Mesothelial cell of epicardium (in vitro differentiated cells): ENCODE measurements at places on chromosomes 2 and 18. TPM values are rescaled to one million over a fixed set of nuclear protein-coding genes. Genes with fewer than 3 reads are reported as not detected.

Gene ANKRD30B
- total RNA-seq = not detected in 3 replicates

Gene GALM
- total RNA-seq = 17.0 to 18.2 TPM (median 17.6 TPM) in 3 replicates

Gene ARHGAP28
- 153 to 161 TPM (median 159 TPM) in 3 replicates for total RNA-seq

DNA sequence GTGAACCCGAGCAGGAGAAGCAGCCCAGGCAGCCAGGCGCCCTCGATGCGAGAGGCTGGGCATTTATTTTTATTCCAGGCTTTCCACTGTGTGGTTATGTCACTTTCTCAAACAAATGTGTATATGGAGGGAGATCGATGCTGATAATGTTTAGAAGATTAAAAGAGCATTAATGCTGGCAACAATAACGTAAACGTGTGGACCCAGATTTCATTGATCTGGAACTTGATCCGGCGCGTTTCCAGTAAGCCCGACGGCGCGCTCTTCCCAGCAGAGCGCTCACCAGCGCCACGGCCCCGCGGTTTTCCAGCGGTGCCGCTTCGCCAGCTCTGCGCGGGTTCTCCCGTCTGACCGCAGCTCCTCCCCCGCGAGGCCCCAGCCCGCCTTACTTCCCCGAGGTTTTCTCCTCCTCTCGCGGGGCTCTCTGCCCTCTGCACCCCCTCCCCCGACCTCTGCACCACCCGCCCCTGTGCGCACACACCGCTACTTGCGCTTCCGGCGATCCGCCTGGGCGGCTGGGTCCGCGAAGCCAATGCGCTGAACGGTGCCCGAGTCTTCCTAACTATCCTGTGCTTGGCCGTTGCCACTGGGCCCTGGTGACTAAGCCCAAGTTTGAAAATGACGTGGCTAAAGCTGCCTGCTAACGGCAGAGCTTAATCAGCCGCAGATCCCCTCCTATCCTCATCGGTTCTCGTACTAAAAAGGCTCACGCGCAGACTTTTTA, 6.1 kb downstream of the ONECUT2 start:
- DNase-seq = no peak

DNA sequence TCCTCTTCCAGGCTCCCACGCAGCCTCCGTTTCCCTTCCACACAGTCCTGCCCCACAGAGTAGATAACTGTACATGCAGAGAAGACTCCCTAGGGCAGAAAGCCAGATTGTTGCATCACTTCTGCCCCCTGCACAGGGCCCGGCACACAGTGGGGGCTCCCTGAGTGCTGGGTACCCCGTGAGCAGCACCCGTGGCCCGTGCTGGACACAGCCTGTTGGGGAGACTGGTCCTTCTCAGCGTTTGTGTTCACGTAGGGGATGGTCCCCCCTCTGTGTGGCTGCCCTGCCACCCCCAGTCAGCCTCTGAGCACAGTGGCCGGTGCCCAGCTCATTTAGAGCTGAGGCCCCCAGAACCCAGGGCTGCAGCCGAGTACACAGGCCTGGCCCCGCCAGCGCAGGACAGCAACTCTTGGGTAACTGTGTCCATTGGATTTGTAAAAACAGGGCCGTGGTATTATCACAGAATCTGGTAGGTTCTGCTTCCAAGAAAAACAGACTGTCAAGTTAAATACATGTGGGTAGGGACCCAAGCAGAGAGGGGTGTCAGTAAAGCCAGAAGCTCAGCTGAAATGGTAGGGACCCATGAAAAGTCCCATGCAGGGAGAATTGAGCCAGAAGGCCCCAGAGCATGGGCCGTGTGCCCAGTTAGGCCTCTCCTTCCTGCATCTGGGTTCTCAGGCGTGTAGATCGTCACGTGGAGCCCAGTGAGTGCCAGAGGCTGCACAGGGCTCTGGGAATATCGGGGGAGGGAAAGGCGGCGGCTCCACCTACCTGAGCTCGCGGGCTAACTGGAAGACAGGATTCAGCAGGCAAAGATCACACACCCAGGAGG, 257.3 kb downstream of the ATAD2B start:
- no peak for DNase-seq

DNA sequence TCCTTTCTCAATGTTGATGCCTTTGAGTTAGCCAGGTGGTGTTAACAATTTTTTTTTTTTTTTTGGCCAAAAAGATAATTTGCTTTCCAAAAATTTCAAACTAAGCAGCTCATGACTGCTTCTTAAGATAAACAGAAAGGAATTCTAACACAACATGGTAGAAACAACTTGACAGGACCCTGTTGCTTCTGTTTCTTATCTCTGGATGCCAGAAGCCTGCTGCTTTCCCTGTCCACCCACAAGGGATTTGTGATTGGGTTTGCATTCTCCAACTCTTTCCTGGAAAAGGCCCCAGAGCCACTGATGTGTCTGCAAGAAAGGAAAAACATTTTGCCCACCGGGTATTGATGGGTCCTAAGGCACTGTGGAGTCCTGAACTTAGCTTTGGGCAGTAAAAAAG, 217.2 kb upstream of the PKDCC start:
- no peak for DNase-seq

DNA sequence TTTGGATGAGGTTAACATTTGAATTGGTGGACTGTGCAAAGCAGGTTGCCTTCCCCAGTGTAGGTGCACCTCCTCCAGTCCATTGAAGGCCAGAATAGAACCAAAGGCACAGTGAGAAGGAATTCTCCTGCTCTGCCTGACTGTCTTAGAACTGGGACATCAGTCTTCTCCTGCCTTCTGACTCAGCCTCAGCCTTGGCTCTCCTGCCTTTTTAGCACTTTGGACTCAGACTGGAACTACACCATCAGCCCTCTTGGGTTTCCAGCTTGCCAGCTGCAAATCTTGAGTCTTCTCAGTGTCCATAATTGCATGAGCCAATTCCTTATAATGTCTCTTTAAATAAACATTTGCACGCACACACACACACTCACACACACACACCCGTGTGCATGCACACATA, 8.0 kb upstream of the TMEM177 start:
- DNase-seq = no peak

DNA sequence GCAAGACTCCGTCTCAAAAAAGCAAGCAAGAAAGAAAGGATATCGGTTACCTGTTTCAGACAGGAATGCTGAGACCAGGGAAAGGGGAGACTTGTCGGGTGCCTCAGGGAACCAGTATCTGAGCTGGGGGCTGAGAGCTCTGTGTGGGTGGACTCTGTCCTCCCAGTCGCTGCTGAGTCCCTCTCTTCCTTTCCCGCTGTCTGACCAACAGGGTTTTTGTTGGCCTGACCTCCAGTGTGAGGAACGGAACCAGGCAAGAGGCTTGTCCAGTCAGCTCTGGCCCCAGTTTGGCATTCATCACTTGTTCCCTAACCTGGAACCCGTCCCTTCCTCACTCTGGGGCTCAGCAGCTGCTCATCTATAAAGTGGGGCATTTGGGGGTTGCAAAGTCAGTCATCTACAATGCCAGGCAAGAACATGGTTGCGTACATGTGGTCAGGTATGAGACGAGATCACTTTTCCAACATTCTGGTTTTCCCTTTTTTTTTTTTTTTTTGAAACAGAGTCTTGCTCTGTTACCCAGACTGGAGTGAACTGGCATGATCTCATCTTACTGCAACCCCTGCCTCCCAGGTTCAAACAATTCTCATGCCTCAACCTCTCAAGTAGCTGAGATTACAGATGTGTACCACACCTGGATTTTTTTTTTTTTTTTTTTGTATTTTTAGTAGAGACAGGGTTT, 116.4 kb downstream of the PLB1 start:
- no peak for DNase-seq

DNA sequence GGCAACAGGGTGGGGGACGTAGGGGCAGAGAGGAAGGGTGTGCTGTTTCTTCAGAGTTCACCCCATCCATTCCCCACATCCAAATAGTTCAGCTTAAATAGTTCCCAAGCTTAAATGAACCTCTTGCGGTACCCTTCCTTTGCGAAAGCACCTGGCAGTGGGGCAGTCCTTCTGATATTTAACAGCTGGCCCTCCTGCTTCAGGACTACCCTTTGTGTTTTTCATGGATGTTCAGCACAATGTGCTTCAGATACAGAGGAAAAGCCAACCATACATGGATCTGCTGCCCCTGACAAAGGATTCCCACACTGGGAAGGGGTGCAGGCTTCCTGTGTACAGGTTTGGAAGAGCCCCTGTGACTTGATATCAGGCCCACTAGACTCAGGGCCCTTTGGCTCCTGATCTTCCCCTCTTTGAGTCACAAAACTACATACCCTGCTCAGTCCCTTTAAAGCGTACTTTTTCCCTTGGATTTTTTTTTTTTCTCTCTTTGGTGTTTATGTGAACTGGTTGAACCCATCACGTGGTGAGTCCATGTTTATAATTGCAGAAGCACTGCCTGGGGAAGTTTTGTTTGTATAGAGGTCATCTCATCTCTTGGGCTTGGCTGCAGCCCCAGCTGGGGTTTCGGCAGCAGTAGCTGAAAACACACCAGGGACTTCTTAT, 45.3 kb upstream of the IGFBP5 start:
- DNase-seq = no peak

DNA sequence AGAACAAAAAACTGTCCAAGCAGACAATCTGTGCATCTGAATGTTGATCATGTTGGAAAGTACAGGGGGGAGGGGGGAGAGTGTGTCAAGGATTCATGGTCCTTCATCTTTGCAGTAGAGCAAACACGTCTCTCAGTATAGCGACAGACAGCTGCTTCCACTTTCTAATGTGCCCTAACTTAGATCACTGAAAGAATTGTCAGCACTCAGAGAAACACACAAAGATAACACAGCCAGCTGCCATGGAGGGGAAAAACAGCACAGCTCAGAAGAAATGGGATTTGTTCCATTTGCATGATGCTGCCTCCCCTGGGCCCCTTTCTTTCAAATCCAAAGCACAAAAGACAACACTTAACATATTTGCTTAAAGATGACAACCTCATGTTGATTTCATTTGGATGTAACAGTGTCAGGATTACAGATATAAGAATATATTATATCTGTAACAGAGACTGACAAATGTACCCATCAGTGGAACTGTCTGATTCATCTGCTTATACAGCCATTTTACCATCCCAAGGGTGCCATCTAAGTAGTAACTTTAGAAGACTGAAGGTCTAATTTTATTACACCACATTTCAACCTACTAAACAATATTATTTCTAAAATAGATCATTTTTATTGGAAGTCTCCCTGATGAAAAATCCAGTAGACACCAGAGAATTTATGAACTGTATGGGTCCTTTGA, 17.7 kb downstream of the FIGN start:
- no peak for DNase-seq

- no peak for DNase-seq
Observed at GRCh38 chr2:220394433-220394832, 767.0 kb downstream of the SLC4A3 start.

DNA sequence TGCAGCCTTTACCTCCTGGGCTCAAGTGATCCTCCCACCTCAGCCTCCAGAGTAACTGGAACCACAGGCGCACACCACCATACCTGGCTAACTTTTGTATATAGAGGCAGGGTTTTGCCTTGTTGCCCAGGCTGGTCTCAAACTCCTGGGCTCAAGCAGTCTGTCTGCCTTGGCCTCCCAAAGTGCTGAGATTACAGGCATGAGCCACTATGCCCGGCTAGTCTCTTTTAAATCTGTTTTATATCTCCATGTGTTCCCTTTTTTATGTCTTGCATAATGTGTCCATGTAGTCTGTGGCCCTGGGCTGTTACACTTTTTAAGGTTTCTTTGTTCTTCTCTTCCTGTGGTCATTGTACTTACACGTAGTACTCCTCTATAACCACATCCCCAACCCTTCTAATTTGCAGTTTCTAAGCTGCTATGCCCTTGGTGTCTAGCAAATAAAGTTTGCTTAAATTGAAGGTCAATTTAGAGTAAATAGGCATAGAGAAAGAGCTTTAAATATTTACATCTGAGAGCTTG, 168.2 kb downstream of the MCFD2 start:
- no peak for DNase-seq
